ENCODE measurements at places on chromosomes 12 and 14. TPM values are rescaled to one million over a fixed set of nuclear protein-coding genes. Genes with fewer than 3 reads are reported as not detected.

Gene P2RX2
- total RNA-seq: not detected

Gene MYRFL
- 0.55 TPM for total RNA-seq

- no peak for DNase-seq
These were observed 56.3 kb downstream of the PLXNC1 start for GRCh38 chr12:94204499-94205247.

GRCh38 chr14:92718664-92719063, 29.8 kb downstream of the LGMN start:
- DNase-seq: no peak

DNA sequence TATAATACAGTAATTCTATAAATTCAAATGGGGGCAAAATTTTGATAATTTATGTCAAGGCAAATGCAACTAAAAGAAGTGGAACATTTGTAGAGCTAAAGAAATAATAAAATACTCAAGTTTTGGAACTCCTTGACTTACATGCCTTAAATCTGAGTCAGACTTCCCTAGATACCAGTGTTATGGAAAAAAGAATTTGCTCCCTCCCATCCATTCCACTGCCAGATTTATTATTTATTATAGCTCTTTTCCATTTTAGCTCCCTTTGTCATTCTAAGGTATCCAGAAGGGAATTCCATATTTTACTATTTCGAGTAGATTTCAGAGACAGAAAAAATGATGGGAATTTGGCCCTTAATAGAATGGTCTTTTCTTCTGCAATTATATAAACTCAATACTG, 44.0 kb downstream of the RHOJ start:
- no peak for DNase-seq

GRCh38 chr12:103334466-103334865, 161.3 kb downstream of the C12orf42 start:
- no peak for DNase-seq

DNA sequence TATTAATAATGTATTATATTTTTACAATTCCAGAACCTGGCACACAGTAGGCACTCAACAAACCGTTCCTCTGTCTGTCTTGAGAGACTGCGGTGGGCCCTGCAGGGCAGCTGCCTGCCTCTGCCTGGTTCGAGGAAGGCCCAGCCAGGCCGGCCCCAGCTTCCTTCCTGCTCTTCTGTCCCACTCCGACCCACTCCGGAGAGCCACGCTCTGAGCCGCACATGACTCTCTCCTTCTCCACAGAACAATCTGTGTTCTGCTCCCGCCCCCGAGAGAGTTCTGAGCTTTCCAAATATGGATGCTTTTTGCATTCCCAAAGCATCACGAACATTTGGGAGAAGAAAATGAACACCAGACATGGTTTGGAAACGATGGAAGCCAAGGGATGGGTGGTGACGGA, 57.3 kb downstream of the TTC7B start:
- DNase-seq: peak; percentile 86

DNA sequence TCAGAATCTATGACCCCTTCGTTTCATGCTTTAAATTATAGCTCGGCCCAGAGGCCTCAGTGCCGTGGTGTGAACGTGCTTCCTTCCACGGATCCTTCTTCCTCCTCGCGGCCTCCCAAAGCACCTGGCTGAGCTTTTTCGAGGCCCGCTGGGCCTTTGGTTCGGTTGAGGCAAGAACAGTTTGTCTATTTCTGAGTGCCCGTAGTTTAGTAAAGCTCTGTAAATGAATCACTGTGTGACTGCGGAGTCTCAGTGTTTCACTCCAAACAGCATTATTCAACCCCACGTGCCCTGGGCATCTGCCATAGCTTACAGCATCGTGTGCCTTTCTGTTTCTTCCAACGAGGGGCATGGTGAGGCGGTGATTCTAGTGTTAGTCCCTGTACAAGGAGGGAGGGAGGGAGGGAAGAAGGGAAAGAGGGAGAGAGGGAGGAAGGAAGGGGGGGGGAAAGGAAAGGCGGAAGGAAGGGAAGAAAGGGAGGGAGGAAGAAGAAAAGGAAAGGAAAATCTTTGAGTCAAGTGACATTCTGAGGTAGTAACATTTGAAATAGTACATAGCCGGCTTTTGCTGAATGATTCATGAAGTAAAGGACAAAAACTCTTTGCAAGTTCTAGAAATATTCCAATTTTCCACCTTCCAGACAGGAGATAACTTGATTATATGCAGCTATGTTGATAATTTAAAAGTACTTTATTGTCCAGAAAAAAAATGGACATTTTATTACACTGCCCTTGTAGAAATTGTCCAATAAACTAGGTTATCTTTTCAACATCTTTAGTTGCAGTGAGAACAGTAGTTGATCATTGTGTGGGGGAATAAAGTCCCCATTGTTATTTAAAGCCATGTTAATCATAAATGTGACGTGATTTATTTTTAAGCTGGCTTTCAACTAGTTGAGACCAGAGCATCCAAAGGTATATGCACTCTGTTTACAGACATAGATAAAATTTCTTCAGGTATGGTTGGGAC, 1.2 kb upstream of the TRIM9 start:
- peak; percentile 52 for DNase-seq

- DNase-seq: no peak
These were observed 21.4 kb upstream of the RCOR1 start for GRCh38 chr14:102571043-102571442.

DNA sequence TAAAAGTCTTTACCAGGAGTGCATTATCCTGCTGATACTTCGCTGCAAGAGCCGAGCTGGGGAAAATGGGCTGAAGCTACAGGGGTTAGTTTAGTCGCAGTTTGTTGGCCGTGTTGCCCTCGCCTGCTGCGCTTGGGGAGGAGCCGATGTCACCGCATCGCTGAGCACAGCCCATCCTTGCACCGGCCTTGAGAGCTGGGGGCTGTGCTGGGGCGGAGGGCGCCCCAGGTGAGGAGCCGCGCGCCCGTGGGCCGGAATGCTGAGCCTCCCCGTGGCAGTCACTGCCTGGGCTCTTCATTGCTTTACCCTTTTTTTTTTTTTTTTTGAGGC, 50.0 kb downstream of the ADGRD1 start:
- DNase-seq: no peak

DNA sequence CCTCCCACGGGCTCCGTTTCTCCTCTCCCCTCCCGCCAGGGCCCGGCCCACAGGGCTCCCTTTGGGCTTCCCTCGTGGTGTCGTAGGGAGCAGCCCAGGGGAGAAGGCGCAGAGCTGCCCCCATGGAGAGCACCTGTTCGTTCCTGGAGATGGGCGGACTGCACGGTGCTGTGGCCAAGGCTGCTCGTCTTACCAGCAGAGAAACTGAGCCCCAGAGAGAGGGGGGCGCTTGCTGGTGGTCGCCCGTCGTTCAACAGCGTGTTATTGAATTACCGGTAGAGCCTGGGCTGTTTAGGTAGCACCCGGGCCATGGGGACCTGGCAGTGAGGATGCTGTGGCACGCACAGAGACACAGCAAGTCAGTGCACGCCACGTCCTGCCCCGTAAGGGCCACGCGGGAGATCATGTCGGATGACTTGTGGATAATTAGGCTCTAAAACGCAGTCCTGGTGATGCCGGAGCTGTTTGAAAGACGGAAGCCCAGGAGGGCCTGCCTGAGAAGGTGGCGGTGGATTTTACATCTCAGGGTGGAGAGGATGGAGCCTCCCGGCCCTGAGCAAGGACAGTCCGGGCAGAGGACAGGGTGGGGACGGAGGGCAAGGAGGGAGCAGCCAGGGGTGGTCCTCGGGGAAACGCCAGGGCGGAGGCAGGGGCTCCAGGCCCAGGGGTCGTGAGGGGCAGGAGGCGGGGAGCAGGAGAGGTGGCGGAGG, 134.4 kb downstream of the ADGRD1 start:
- peak; percentile 69 for DNase-seq

DNA sequence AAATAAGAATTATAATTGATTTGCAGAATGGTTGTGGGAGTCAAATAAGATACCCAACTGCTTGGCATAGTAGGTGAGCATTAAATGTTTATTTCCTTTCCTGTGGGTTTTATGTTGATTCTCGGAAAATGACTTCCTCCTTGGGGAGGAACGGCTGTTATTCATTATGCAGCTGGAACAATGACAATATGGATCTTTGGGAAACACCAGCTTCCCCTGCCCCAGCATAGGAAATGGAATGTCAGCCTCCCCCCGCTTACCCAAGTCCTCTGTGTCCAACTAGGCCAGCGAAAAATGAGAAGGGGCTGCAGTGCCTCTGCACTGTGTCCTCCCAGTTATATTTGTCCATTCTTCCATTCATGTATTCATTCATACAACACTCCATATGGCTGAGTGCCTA, 11.7 kb upstream of the CCDC177 start:
- DNase-seq: no peak

DNA sequence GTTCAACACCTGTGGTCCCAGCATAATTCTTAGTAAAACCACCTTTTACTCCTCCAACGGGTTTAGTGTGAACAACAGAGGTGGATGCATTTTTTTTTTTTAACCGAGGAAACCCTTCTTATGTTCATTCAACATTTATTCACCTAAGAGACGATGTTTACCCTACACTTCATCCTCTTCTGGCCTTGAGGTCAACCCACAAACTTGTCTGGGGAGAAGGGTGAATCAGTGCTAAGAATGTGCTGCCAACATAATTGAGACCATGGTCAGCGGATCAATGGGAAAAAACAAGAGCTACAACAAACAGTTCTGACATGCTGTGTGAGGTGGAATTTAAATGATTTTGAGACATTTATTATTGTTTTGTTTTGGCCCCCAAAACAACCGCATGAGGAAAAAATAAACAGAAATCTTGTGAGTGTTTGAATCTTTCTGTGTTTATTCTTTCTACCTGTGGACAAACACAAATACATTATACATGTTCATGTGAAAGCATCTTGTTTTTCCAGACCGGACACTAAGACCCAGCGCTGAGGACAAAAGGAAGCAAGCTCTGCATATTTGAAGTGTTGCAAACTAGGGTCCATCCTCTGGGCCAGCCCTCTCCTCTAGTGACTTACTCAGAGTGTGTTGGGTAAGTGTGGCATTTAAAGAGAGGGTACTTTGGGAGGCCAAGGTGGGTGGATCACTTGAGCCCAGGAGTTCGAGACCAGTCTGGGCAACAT, 5.1 kb upstream of the USP30 start:
- no peak for DNase-seq

DNA sequence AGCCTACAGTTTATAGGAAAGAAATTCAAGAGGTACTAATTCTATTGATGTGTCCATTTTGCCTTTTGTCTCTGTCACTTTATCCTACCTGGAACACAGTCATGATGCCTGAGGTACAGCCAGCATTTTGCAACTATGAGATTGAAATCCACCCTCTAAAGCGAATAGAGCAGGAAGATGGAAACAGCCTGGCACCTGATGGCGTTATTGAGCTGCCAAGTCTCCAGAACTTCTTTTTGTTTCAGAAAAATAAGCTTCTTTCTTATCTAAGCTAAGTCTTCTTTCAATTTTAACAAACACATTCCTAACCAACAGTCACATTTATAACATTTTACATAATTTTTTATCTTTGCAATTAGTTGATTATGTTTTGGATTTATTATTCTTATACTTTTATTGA, 182.1 kb downstream of the PAWR start:
- DNase-seq: no peak

DNA sequence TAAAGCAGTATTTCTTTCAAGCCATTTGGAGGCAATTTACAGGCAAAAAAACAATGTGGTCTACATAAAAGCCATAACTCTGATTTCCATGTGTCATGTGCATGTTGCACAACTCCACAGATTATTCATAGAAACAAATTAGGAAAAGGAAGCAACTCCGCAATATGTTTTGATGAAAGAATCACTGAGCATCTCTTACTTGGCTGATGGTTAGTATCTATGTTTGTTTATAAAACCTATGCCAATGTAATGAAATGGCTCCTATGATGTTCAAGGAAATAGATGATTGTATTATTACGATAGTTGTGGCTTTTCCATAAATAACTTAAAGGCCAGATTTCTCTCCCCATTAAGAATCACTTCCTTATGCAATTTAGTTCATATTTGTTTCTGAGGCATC, 373.7 kb downstream of the CCDC91 start:
- DNase-seq: no peak

GRCh38 chr14:73477618-73478266, 13.0 kb upstream of the RIOX1 start:
- no peak for DNase-seq

DNA sequence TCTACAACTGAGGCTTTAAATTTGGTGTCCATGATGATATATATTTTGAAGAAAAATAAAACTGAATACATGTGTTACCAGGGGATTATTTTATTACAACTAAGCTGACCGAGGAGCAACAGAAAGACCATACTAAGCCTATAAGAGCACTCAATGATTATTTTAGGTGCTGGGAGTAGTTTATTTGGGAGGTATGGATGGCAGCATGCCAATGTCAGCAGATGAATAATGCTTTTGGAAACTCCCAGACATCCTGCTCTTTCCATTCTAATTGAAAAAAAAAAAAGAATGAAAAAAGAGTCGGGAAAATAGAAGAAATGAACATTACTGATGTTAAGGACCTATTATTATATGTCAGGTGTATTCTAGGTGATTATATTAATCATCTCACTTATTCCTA, 441.2 kb downstream of the BTG1 start:
- DNase-seq: no peak

GRCh38 chr12:31220633-31221550, 105.1 kb downstream of the SINHCAF start:
- DNase-seq: no peak

GRCh38 chr12:54053003-54053750, 458 bp upstream of the HOXC4 start:
- DNase-seq: peak; percentile 60

DNA sequence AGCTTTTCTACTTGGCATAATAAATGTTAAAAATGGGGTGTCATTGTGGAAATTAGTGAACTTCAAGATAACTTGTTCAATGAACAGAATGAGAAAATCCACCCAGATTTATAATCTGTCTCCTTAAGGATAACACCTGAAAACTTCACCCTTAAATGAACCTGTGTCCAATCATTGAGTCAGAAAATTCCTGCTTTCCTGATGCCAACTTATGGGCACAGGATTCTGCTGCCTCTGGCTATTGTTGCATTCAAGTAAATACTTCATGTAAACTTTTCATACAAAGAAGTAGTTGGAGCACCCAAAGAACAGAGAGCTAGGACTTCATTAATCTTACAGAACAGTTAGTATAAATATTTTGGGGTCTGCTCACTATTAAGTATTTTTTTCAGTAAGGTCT, 98.9 kb upstream of the PLEKHA5 start:
- DNase-seq: no peak

- DNase-seq: no peak
These were observed 31.6 kb upstream of the FICD start for GRCh38 chr12:108483213-108484059.

All from aorta (tissue), 5 donors.